ENCODE measurements at places on chromosomes 12 and 14.

DNA sequence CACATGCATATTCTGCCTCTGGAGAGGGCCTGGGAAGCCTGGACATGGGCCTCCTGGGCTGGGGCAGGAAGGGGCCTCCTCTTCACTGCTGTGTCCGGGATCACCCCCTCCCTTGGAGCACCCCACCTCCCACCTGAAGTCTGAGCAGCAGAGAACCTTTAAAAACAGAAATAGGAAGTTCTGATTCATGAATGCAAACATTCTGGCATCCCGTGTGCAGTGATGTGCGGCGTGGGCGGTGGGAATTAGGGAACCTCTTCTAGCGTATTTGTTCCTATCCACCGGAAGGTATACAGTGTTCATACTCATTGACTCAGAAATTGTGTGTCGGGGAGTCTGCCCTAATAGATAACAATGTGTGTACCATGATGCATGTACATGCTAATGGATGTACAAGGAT is 46.2 kb downstream of the C14orf132 start:
- no peak for DNase-seq

DNA sequence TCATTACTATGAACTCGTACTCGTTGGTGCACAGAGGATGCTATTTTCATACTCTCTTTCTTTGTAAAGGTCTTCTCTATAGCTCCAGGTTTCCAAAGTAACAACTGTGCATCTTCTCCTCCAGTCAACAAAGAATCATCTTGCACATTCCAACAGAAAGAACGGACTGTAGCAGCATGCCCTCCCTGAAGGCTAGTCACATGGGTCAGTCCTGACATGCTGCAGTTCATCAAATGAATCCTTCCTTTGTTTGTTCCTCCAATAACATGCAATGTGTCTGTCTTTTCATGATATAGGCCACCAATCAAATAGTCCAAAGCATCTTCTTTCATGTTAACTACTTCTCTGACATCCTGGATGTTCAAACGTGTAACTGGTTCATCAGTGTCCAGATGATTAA is 42.9 kb downstream of the WDR89 start:
- no peak for DNase-seq

- DNase-seq: no peak
These were observed 77.7 kb upstream of the SLC38A2 start for GRCh38 chr12:46450279-46450748.

GRCh38 chr12:103830025-103830725 is 10.9 kb downstream of the NT5DC3 start:
- no peak for DNase-seq

DNA sequence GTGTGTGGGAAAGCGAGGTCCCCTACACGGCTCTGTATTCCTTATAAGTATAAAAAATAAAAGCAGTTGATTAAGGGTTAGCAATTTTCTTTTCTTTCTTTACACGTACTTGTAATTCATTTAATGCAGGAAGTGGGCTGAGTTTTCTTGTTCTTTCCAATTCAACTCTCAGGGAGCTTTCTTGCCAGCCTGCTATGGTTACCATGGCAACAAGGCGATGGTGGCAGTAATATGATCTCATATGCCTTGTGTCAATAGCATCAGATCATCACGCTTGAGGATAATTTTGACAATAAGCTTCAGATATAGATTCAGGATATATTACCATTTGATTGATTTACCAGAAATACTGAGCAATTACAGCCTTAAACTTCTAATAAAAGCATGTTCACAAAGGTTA is 466.5 kb downstream of the APAF1 start:
- DNase-seq: peak; percentile 54

DNA sequence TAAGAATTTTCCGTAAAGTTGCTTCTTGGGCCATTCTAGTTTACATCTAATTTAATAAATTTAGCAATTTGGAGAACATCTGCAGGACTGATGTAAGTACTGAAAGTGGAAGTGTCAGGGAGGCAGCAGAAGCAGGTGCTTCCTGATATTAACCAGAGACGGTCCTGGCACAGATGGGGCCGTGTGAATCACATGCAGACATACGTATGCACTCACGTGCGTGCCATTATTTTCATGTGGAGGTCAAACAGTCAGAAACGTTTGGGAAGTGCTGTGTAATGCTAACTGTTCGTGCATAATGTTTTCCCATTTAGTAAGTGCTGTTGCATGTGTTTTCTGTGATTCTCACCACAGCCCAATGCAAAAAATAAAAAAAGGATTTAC is 87.8 kb upstream of the DYNC1H1 start:
- DNase-seq: no peak

DNA sequence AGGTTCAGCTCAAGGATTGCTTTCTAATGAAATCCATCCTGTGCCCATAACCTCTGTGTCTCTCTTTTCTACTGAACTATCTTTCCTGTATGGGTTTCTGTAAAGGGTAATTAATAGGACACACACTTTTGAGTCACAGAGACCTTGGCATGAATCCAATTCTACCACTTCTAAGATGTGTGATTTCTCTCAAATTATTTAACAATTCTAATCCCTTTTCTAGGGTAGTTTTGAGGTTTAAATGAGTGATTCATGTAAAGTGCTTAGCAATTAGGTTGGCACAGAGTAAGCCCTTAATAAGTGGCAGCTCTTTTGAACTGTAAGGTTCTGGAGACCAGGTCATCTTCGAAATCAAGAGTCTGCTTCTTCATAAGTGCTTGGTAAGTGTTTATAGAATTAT is 202.7 kb downstream of the RASSF9 start:
- DNase-seq: no peak

GRCh38 chr12:2323532-2324255 is 270.9 kb downstream of the CACNA1C start:
- no peak for DNase-seq

GRCh38 chr12:96132819-96133218 is 61.4 kb upstream of the ELK3 start:
- peak; percentile 58 for DNase-seq

GRCh38 chr12:121297435-121297991 is 1.0 kb upstream of the CAMKK2 start:
- DNase-seq: peak; percentile 73

GRCh38 chr12:16482726-16483125 is 123.2 kb downstream of the LMO3 start:
- DNase-seq: no peak

GRCh38 chr12:111585690-111586089 is 13.4 kb downstream of the ATXN2 start:
- DNase-seq: no peak

DNA sequence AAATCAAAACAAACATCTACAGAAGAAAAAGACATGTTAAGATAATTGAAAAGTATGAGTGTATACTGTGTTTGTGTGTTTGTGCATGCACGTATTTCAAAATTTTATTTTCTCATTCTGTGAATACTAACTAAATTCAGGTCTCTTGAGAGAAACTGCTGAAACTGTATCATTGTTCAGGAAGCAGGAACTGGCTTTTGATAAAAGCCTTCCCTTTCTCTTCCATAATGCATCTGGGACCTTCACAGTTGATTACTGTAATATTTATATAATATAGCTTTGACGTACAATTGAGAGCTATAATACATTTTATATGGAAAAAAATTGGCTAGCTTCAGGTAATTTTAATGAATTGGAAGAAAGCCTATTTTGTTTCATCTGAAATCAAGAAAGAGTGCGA is 993.5 kb downstream of the SLC6A15 start:
- no peak for DNase-seq

DNA sequence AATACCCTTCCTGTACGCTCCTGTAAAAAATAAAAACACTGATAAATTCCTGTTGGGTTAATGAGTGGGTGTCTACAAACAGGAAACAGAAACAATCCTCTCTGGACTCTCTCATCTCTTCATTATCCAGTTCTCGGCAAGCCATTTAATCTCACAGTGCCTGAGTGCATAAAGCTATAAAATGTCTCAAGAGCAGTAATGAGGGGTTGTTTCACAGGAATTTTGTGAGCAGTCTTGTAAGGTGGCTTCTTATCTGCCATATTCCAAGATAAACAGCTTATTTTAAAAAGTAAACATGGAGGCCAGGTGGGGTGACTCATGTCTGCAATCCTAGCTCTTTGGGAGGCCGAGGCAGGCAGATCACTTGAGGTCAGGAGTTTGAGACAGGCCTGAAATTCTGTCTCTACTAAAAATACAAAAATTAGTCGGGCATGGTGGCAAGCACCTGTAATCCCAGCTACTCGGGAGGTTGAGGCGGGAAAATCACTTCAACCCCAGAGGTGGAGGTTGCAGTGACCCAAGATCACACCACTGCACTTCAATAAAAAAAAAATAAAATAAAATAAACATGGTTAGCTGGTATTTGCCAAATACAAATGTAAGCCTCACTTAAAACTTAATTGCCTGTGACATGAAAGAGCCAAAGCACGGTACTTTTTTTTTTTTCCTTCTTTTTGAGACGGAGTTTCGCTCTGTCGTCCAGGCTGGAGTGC is 54.0 kb downstream of the CLIP1 start:
- peak; percentile 6 for DNase-seq

DNA sequence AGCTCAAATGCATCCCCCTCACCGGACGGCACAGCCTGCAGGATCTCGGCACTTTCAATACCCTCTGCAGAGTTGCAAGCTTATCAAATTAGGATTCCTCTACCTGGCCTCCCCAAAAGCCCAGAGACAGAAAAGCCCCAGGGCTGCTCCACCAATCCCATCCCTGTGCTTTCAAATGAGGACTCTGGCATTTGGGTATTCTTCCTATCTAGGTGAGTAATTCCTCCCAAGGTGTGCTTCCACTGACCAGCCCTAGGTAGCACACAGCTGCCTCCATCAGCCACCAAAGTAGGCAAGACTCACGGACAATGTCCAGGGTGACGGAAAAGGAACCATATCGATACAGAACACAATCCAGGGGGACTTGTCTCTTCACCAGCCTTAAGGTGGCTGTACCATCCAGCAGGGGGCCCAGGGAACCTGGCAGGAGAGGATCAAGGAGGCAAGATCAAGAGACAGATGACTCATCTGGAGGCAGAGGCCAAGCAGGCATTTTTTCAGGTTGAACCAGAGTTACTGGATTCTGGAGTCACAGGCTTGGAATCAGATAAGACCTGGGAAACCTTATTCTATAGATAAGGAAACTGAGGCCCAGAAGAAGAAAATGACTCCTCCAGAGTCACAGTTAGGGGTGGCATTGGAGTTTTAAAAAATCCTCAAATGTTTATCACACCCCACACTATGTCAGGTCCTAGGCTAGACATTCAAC is 9.9 kb downstream of the PMEL start:
- DNase-seq: no peak

- DNase-seq: no peak
These were observed 259.9 kb upstream of the DDHD1 start for GRCh38 chr14:53412819-53413675.

DNA sequence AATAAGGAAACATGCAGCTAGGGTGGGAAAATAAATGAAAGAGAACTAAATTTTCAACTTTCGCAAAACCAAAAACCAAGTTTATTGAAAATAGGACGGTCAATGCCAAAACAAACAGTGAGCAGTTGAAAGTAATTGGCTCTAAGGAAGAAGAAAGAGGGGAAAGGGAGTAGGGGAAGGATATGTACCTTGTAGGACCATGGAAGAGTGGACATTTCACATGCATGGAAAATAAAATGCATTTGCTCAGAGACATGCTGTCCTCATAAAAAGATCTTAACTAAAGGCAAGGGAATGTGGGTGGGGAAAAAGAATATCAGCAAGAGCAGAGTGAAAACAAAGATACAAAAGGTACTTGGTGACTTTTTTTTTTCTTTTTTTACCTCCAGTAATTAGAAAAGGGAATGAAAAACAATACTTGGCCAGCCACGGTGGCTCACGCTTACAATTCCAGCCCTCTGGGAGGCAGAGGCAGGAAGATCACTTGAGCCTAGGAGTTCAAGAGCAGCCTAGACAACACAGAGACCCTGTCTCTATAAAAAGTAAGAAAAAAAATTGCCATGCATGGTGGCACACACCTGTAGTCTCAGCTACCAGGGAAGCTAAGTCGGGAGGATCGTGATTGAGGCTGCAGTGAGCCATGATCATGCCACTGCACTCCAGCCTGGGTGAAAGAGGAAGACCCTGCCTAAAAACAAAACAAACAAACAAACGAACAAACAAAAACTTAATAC is 6.6 kb downstream of the TXNDC16 start:
- no peak for DNase-seq

GRCh38 chr12:45986641-45987339 is 3.6 kb downstream of the SCAF11 start:
- no peak for DNase-seq

DNA sequence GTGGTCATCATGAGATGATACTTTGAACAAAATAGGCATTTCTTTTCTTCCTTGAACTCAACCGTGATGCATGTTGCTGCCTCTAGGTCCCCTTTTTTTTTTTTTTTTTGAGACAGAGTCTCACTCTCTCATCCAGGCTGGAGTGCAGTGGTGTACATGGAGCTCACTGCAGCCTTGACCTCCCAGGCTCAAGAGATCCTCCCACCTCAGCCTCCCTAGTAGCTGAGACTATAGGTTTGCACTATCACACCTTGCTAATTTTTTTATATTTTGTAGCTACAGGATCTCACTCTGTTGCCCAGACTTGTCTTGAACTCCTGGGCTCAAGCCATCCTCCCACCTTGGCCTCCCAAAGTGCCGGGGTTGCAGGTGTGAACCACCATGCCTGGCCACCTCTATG is 20.6 kb downstream of the DIP2B start:
- DNase-seq: no peak

GRCh38 chr12:124422142-124422569 is 127.3 kb downstream of the RFLNA start:
- DNase-seq: peak; percentile 62

GRCh38 chr12:6541371-6542165 is 7.3 kb downstream of the GAPDH start:
- DNase-seq: no peak

DNA sequence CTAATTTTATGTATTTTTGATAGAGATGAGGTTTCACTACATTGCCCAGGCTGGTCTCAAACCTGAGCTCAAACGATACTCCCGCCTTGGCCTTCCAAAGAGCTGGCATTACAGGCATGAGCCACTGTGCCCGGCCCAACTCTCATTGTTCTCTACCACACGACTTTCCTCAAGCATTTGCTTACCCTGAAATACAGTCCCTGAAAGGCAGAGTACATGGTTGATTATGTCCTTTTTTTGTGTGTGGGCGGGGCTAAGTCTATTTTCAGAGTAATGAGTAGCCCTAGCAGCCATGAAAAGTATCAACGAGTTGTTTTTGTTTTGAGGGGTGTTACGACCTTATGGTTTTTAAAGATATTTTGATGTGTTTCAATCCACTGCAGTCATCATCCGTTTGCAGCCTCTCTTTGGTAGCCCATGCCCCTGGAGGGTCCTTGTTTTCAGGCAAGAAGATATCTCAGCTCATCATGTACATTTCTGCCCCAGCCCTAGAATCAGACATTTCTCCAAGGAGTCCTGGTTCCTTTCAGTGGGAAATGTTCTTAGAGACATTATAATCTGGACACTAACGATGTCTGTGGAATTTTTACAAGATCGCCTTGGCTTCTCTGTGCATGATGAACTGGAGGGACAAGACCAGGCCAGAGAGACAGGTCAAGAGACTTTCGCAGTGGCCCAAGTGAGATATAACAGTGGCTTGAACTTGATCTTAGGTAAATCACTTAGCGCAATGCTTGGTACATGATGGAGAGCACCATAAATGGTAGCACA is 8.7 kb downstream of the ACACB start:
- DNase-seq: no peak

GRCh38 chr12:104433061-104433460 is 23.7 kb upstream of the CHST11 start:
- DNase-seq: no peak

GRCh38 chr14:99384450-99385417 is 95.9 kb downstream of the SETD3 start:
- DNase-seq: no peak
